RWPE1 (cell line): ENCODE measurements at places on chromosomes 5 and 9.
A peak's percentile ranks its signal among the peaks of the same experiment; 100 is the strongest.

GRCh38 chr5:105587963-105588662 lies 2025.5 kb upstream of the NUDT12 start:
- no peak for DNase-seq

DNA sequence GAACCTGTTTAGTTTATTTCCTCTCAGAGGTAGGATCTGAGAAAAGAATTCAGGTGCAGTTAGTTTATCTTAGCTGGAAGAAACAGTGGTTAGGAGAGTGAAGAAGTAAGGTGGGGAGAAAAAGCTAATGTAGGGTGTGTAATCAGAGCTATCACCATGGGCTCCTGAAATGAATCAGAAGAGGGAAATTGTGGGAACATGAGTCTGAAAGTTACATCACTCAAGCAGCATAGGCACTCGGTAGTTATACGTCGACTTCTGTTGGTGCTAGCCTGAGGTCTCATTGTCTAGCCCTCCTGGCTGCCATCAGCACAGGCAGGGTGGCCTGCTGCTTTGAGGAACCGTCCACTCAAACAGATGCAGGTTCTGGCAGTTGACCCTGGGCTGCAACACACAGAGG lies 56.7 kb upstream of the NPR3 start:
- DNase-seq: no peak

DNA sequence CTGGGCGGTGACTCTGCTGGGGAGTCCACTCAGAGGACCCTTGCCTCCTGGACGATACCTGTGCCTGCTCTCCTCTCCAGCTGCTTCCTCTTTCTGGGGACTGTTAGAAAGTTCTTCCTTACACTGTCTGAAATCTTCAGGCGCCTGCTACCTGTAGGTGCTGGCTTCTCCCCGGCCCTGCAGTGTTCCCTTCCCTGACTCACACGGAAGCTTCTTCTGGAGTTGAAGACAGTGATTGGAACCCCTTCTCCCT lies 562 bp downstream of the GSN start:
- no peak for DNase-seq

GRCh38 chr5:148623741-148624140 lies 30.6 kb downstream of the HTR4 start:
- peak; percentile 88 for DNase-seq

GRCh38 chr5:180649297-180650039 lies at the start of gene FLT4:
Gene FLT4 (minus strand): TSS chr5:180649600. CDS start chr5:180649545, 55 bp downstream.
- no peak for DNase-seq

- DNase-seq: no peak
These were observed 2.2 kb downstream of the RBM27 start for GRCh38 chr5:146205499-146206202.

DNA sequence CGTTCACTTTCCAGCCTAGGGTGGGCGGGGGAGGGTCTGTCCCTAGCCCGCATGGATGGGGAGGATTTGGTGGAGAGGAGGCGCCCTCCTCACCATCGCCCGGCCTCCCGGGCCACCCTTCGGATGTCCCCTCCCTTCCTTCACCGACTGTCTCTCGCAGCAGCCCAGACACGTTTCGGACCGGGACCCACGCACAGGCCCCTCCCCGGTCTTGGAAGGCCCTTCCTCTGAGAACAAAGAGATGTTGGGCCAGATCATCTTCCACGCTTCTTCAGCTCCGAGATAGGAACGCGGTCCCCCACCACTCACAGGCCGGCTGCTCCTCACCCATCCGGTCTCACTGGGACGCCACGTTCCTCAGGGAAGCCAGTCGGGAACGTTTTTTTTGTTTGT lies 640 bp upstream of the DPM2 start:
- no peak for DNase-seq

GRCh38 chr5:80516826-80517225 lies 28.9 kb downstream of the FAM151B start:
- peak; percentile 85 for DNase-seq

DNA sequence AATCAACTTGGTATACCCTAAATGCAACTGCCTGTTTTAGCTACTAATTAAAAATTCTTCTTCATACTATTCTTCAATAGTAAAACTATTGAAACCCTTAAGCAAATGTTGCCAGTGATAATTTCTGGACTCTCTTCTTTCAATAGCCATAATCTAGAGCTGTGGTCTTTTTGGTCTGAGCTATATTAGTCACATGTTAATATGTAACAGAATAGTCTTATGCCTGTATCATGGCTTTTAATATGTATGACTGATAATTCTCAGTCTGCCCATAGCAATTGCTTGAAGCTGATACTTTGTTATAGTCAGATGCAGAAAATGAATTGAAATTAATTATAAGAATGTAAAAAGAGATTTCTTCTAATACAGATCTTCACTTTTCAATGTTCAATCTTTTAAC lies 1871.9 kb upstream of the CDH6 start:
- no peak for DNase-seq

GRCh38 chr9:121296213-121297127 lies 28.5 kb downstream of the GSN start:
- DNase-seq: no peak
